Endothelial cell of umbilical vein (primary cell): ENCODE measurements at places on chromosomes 12 and 14. TPM values are rescaled to one million over a fixed set of nuclear protein-coding genes. Genes with fewer than 3 reads are reported as not detected.

- no peak for DNase-seq
- no peaks in the 10 kb centered on the region for H3K36me3 ChIP-seq
- H3K4me3 ChIP-seq = no peak overlapping the region
- H3K27ac ChIP-seq = no peak overlapping the region
- H3K4me1 ChIP-seq = no peaks in the 10 kb centered on the region
- no peaks in the 10 kb centered on the region for H3K27me3 ChIP-seq
Measured at GRCh38 chr12:105944628-105945027, 194.1 kb downstream of the NUAK1 start.

DNA sequence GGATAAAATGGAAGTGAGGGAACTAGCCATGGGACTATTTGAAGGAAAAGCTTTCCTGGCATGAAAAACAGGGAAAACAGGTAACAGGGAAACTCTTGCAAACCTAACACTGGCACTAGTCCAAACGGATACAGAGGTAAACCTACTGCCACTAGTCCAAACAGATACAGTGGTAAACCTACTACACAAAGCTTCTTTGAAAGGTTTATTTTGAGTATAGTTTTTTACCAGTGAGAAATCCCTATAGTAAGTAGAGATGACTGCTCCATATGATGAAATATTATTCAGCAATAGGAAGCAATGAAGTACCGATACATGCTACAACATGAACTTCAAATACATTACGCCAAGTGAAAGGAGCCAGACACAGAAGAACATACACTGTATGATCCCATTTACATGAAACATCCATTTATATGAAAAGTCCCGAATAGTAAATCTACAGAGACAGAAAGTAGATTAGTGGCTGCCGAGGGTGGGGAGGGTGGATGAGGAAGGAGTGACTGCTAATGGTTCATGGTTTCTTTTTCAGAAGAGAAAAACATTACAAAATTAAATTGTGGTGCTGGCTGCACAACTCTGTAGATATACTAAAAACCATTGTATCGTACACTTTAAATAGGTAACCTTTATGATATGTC is 25.5 kb downstream of the SPTLC2 start:
- H3K4me3 ChIP-seq = no peak overlapping the region
- peaks cover 7% of the 10 kb centered on the region for H3K36me3 ChIP-seq
- peaks cover 52% of the 10 kb centered on the region for H3K4me1 ChIP-seq
- peak; percentile 47 for DNase-seq

DNA sequence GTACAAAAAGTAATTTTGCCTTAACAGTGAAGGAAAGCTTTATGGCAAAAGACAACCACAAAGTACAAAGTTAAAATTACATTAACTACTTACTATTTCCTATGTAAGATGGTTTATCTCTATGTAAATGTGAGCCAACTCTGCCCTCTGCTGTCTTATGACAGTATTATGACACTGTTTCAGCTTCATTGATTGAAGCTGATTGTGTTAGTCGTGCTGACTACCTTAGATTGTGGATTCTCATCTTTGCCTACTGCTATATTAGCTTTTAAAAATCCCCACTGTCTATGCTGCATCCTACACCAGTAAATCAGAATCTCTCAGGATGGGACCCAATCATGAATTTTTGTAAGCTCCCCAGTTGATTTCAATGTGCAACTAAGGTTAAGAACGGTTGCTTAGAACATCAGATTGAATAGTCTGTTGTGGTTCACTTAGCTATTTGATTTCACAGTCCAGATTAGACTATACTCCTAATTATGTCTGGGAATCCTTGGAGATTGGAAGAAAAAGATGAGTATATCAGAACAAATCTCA is 12.2 kb upstream of the SPTB start:
- peaks cover 10% of the 10 kb centered on the region for H3K27me3 ChIP-seq
- no peaks in the 10 kb centered on the region for H3K4me1 ChIP-seq
- H3K4me3 ChIP-seq = no peak overlapping the region

DNA sequence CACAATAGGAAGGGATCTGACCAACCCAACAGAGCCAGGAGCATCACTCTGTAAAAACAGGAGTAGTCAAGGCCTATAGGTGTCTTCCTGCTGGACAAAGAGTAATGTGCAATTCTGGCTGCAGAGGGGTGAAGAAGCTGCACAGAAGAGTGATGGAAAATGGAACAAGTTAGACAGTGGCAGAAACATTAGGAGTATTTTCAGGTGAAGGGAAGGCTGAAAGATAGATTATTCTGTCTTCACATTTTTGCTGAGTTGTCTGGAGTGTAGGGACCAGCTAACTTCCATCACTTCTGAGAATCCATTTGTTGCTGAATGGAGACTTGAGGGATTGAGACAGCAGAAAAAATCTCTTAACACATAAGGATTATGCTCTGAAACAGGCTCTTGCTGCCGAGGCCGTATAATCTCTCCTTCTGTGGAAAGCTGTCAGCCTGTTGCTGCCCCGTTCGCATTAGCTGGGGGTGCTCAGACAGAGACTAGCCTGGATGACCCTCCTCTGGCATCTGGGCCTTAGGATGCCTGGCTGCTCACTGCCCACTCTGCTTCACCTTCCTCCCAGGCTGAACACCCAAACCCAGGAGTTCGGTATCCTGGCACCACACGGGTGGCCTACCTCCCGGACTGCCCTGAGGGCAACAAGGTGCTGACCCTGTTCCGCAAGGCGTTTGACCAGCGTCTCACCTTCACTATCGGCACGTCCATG is 3.1 kb upstream of the ARHGEF25 start:
- peaks cover 1% of the 10 kb centered on the region for H3K36me3 ChIP-seq
- DNase-seq = no peak
- no peak overlapping the region for H3K27ac ChIP-seq
- H3K27me3 ChIP-seq = peaks cover 5% of the 10 kb centered on the region
- peaks cover 9% of the 10 kb centered on the region for H3K4me1 ChIP-seq
- H3K4me3 ChIP-seq = no peak overlapping the region

DNA sequence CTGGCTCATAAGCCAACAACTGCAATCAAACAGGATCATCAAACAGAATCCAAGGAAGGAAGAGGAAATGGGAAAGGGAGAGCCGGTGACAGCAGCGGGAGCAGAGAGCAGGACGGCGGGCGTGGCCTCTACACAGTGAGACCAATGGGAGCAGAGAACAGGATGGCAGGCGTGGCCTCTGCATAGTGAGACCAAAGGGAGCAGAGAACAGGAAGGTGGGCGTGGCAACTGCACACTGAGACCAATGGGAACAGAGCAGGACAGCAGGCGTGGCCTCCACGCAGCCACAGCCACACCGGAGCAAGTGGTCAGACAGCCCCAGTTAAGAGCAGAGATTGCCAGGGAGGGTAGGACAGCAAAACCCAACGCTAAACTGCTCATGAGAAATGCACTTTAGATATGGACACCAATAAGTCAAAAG is 16.4 kb downstream of the LRCOL1 start:
- H3K36me3 ChIP-seq = no peaks in the 10 kb centered on the region
- no peak overlapping the region for H3K4me3 ChIP-seq
- H3K4me1 ChIP-seq = peaks cover 3% of the 10 kb centered on the region
- H3K27ac ChIP-seq = no peak overlapping the region
- H3K27me3 ChIP-seq = no peaks in the 10 kb centered on the region

GRCh38 chr14:82897469-82898308 is 1364.0 kb upstream of the SEL1L start:
- DNase-seq = no peak
- H3K27me3 ChIP-seq = no peaks in the 10 kb centered on the region
- no peaks in the 10 kb centered on the region for H3K36me3 ChIP-seq
- no peak overlapping the region for H3K27ac ChIP-seq
- H3K4me3 ChIP-seq = no peak overlapping the region
- H3K4me1 ChIP-seq = no peaks in the 10 kb centered on the region

GRCh38 chr12:77814386-77814785 is 16.3 kb upstream of the NAV3 start:
- no peaks in the 10 kb centered on the region for H3K36me3 ChIP-seq
- no peak overlapping the region for H3K27ac ChIP-seq
- H3K4me3 ChIP-seq = no peak overlapping the region
- H3K4me1 ChIP-seq = no peaks in the 10 kb centered on the region
- no peaks in the 10 kb centered on the region for H3K27me3 ChIP-seq

DNA sequence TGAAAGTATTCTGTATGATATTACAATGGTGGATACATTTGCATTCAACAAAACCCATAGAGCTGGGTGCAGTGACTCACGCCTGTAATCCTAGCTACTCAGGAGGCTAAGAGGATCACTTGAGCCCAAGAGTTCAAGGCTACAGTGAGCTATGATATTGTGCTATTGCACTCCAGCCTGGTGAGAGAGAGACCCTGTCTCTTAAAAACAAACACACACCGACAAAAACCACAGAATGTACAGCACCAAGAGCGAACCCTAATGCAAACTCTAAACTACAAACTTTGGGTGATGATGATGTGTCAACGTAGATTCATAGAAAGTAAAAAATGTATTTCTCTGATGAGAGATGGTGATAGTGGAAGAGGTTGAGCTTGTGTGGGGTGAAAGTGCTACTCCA is 8.6 kb downstream of the CAPRIN2 start:
- no peak for DNase-seq
- H3K4me3 ChIP-seq = no peak overlapping the region
- no peak overlapping the region for H3K27ac ChIP-seq
- H3K36me3 ChIP-seq = peaks cover 4% of the 10 kb centered on the region

GRCh38 chr14:81206115-81206514 is 14.6 kb downstream of the GTF2A1 start:
- peaks cover 6% of the 10 kb centered on the region for H3K36me3 ChIP-seq
- DNase-seq = no peak
- H3K4me3 ChIP-seq = no peak overlapping the region
- no peak overlapping the region for H3K27ac ChIP-seq
- H3K27me3 ChIP-seq = no peaks in the 10 kb centered on the region

GRCh38 chr12:22230280-22230794 is 104.2 kb downstream of the ST8SIA1 start:
- H3K36me3 ChIP-seq = no peaks in the 10 kb centered on the region
- H3K27ac ChIP-seq = no peak overlapping the region
- peaks cover 3% of the 10 kb centered on the region for H3K27me3 ChIP-seq

- H3K27me3 ChIP-seq = no peaks in the 10 kb centered on the region
- H3K4me3 ChIP-seq = no peak overlapping the region
- peaks cover 3% of the 10 kb centered on the region for H3K4me1 ChIP-seq
- no peak for DNase-seq
Measured at GRCh38 chr12:31466768-31467167, 124.2 kb downstream of the DENND5B start.

DNA sequence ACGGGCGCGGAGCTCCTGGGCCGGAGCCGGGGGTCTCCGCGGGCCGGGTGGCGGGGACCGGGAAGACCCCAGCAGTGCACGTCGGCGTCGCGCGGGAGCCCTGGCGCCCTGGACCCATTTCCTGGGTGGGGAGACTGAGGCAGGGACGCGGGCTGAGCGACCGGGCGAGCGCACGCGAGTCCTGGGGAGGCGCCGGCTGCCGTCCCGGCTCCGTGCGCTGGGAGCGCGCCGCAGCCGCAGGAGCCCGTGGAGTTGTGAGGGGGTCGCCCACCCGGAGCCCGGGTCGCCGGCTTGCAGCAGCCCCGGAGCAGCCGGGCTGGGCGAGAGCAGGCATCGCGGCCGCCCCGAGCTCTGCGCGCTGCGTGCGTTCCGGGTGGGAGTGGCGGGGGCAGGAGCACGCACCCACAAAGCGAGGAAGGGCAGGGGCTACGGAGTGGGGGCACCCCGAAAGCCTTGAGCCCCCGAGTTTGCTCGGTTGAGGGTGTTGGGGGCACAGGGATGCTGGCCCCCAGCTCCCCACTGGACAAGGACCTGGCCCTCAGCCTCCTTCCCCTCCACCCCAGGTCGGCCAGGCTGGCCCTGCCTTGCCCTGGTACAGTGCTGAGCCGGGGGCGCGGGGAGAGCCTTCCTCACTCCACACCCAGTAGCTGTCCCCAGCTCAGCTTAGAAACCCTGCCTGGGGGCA is 620 bp downstream of the MMP17 start:
- no peaks in the 10 kb centered on the region for H3K27me3 ChIP-seq
- peaks cover 12% of the 10 kb centered on the region for H3K4me1 ChIP-seq
- no peak overlapping the region for H3K27ac ChIP-seq
- no peaks in the 10 kb centered on the region for H3K36me3 ChIP-seq
- DNase-seq = no peak
- H3K4me3 ChIP-seq = no peak overlapping the region

- H3K4me3 ChIP-seq = no peak overlapping the region
- no peak overlapping the region for H3K27ac ChIP-seq
- no peaks in the 10 kb centered on the region for H3K36me3 ChIP-seq
- peak; percentile 12 for DNase-seq
- no peaks in the 10 kb centered on the region for H3K27me3 ChIP-seq
Measured at GRCh38 chr12:43501703-43502102, 50.3 kb downstream of the ADAMTS20 start.

DNA sequence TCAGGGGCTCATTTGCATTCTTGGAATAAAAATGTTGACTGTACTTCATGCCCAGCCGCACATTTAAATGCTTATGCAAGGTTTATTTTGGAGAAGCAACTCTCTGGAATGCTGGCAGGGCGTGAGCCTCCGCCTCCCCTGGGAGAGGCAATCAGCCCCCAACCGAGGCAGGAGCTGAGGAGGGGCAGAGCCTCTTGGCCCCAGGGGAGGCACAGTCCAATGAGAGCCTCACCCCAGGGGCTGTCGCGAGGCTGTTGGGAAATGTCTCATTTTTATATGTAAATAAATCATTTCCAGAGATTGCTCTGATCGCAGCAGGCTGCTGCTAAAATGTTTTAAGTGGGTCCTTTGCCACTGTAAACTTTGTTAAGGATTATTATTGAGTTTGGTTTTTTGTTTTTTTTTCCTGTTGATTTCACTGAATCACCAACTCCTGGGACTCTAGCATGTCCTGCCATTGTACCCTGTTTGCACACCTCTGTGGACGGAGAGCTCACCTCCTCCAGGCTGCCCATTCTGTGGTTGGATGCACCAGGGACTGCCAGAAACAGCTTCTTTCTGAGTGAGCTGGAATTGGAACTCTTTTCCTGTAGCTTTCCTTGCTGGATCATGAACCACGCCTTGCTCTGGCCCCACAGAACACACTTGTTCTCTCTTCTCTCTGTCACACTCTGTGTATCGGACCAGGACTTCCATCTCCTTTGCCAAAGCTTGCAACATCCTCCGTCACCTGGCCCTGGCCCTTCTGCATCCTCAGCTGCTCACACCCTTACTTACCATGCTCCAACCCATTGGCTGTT is 46.9 kb upstream of the FAM181A start:
- no peak overlapping the region for H3K27ac ChIP-seq
- no peaks in the 10 kb centered on the region for H3K4me1 ChIP-seq
- no peak overlapping the region for H3K4me3 ChIP-seq
- no peak for DNase-seq
- H3K36me3 ChIP-seq = no peaks in the 10 kb centered on the region
- H3K27me3 ChIP-seq = no peaks in the 10 kb centered on the region

- no peak for DNase-seq
- H3K4me1 ChIP-seq = no peaks in the 10 kb centered on the region
- H3K4me3 ChIP-seq = no peak overlapping the region
Measured at GRCh38 chr14:95831468-95831867, 45.2 kb upstream of the TUNAR start.

The NAP1L1 gene
- total RNA-seq = 649 and 665 TPM in 2 replicates

The LUM gene
- 1.9 TPM in 1 of 2 replicates, not detected in the other for total RNA-seq

The CEBPE gene
- total RNA-seq = not detected in 2 replicates

The COL2A1 gene
- not detected in 2 replicates for total RNA-seq

The LHX5 gene
- not detected in 2 replicates for total RNA-seq

The PNP gene
- 189 and 271 TPM in 2 replicates for total RNA-seq

The SCN8A gene
- total RNA-seq = 20.2 and 20.4 TPM in 2 replicates

The ORAI1 gene
- total RNA-seq = 29.0 and 30.5 TPM in 2 replicates

The SP7 gene
- total RNA-seq = not detected in 2 replicates

The CDH24 gene
- total RNA-seq = 20.2 and 21.7 TPM in 2 replicates

The LRFN5 gene
- not detected in 2 replicates for total RNA-seq
